ENCODE measurements at places on chromosomes 7 and 10.
A peak's percentile ranks its signal among the peaks of the same experiment; 100 is the strongest.

GRCh38 chr7:65975814-65976445, 6.1 kb downstream of the GUSB start:
- DNase-seq: no peak

- no peak for DNase-seq
These were observed 696.3 kb upstream of the C7orf33 start for GRCh38 chr7:147894271-147894670.

DNA sequence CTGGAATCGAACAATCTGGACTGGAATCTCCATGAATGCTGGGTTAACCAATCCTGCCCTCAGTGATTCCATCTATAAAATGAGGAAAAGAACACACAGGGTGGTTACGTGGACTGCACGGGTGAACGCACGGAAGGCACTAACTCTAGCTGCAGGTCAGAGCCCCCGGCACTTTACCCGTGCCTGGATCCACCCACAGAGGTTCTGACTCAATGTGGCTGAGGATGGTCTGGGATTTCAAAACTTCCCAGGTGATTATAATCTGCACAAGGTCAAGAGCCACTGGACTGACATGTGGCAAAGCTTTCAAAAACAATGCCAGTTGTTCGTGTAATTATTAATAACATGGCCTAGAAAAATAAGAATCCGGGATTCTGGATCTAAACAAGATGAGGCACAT, 29.2 kb downstream of the KIAA1549 start:
- no peak for DNase-seq

GRCh38 chr7:75567948-75568595, 76.0 kb downstream of the SPDYE5 start:
- DNase-seq: no peak

- no peak for DNase-seq
These were observed 32.4 kb downstream of the CHST15 start for GRCh38 chr10:124061030-124061429.

DNA sequence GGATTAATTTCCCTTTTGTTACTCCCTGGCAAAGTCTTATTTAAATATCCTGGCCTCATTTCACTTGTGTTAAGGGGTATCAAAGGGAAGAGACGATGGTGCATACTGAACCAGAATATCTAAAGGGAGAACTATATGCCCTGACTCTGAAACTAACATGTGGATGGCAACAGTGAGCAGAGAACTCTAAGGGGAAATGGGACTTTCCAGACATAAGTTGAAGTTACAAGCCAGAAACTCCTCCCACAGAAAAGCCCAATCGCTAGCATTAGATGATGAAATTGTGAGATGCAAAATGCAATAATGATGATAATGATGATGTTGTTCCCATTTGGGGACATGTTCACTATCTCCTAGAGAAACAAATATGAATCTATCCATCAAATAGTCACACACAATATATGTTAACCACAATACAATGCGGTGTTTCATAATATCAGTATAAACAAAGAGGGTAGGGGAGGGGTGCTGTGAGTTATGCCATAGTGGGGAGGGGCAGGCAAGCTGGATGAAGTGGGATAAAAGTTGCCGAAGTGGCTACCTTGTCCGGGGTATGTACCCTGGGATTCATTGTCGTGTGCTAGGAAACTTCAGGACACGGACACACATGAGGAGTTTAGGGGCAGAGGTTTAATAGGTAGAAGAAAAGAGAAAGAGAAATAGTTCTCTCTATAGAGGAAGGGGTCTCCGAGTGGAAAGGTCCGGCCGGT, 37.1 kb downstream of the TMEM229A start:
- no peak for DNase-seq

DNA sequence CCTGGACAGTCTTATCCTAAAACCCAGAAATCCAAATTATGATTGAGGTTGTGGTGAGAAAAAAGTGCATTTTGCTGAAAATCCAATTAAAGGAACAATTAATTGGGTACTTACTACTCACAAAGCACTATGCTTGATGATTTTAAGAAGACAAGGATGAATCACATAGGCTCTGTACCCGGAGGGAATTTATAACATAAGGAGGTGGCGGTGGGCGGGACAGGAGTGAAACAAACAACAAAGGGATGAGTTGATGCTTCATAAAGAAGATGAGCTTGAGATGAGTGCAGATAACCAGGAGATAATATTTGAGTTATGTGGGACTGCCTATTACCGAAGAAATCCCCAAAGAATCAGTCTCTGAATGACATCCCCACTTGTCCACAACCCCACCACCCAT, 171.1 kb upstream of the FZD8 start:
- DNase-seq: no peak

DNA sequence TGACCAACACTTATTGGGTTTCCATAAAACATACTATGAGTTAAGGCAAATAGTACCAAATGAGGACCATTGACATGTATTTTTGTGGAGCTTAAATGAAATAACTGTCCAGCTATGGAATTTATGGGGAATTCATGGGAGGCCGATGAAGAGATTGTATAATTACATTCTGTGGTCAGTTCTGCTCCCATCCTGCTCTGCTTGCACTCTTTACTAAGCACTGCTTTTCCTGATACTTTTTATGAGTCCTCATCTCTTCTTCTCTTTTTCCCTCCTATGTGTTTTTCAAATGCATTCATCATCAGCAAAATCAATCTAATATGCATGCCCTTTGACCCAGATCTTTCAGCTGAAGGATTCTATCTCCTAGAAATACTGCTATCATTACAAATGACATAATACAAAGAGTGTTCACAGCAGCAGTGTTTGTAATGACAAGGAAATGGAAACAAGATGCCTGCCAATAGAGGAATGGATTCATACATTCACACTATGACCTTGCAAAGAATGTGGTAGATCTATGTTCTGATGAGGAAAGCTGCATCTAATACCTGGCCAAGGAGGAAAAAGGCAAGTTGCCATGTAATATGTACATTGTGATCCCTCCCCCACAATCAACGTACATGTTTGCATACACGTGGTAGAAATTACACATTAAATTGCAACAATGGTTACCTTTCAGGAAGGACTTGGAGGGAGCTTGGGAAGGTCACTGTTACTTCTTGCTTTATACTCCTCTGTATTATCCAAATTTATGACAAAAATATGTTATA, 73.9 kb downstream of the PCGF5 start:
- no peak for DNase-seq

DNA sequence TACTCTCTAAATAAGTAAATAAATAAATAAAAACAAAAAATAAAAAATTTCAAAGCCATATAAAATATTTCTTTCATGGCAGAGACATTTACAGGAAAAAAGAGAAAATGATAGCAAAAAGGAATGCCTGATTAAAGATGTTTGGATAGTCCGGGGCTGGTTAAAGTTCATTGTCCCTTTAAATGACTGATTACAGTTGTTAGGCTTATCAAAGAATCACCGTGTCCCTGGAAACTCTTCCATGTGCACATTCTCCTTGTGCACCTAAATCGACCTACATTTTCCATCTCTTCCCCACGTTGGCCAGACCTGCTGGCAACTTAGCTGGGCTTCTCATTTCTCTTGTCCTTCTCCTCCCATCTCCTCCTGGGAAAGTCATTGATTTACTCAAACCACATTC, 69.1 kb downstream of the ABCB5 start:
- DNase-seq: no peak

GRCh38 chr7:128398016-128398840, 11.6 kb downstream of the IMPDH1 start:
- DNase-seq: no peak

- DNase-seq: no peak
These were observed 292.1 kb downstream of the BAMBI start for GRCh38 chr10:28969413-28969812.

DNA sequence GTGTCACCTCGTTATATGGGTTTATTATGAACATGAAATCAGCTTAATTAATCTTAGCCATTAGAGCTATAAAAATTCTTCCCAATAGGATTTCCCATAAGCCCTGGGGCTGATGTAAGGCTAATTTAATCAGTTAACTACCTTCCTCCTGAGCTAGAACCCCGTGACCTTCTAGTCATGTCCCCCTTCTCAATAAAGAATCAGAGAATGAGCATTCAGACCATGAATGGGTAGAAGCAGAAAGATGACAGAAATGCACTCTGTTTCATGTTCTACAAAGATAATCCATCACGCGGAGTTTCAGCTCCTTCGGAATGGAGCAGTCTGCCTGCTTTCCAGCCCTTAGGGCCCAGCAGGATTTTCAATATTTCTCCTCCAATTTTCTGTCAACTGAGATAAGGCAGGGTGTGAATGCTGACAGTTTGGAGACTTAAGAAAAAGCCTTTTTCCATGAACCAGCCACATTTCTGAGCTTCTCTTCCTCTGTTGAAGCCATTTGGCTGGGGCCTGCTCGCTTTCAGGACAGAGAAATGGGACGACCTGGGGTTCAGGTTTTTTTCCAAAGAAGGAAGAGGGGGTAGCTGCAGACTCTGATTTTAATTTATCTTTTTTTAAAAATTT, 211.0 kb downstream of the NEBL start:
- DNase-seq: no peak

- DNase-seq: no peak
These were observed 39.3 kb upstream of the RSU1 start for GRCh38 chr10:16856567-16856966.

DNA sequence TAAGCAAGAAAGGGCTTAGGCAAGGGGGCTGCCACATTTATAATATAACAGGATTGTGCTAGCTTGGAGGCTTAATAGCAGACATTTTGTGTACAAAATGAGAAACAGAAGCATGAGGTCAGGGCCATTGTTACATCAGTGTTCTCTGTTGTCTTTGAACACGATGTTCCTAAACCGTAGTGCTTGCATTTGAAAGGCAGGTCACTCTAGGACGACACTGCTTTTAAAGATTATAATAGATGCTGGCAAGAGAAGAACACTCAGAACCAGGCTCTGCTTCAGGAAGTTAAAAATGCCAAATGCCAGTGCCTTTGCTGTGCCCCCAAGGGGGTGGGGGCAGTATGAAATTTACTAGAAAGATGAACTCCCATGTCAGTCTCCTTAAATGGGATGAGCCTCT, 91.1 kb downstream of the SORCS3 start:
- no peak for DNase-seq

DNA sequence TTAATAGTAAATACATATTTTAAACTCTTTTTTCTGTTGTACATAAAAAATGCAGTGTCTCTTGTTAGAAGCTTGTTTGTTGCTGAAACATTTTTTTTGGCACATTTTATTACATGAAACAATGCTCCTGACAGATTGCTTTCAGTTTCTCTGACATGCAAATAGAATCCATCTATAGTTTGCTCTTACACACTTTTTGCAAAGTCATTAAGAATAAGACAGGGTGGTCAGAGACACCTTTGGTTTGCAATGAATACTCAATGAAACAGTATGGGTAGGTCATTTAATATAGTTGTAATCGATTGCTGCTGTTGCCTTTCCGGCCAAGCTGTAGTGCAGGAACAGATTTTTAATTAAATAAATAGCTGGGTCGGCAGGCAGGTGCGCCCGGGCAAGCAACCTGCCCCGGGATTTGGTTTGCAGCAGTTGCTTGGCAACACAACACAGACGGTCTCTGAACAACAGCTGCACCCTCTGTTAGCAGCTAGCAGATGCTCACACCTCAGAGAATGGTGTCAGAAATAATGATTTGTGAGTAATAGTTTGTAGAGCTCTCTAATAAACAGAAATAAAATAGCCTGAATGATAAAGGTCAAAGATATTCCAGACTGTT, 115.7 kb upstream of the CACNA2D1 start:
- peak; percentile 89 for DNase-seq

- DNase-seq: no peak
These were observed 3.8 kb upstream of the PKD2L1 start for GRCh38 chr10:100333661-100334440.

GRCh38 chr10:86188326-86188725, 178.3 kb downstream of the GRID1 start:
- no peak for DNase-seq

DNA sequence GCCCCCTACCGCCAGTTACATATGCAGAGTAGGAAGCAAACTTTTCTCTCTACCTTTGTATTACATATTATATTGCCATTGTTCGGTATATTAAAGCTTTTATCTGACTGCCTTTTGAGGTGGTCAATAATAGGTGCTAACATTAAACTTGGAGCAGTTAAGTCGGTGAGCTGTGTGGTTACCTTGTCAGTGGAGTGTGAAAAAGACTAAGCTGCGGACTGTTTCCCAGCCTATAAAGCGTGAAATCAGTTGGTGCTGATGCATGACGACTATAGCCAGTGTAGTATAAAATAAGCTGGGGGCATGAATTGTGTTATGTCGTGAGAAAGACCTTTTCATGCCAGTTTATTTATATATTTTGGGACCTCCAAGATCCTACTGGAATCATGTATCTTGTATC, 33.7 kb downstream of the R3HCC1L start:
- DNase-seq: no peak

- DNase-seq: no peak
These were observed 98.1 kb downstream of the PARD3 start for GRCh38 chr10:34716958-34717357.

GRCh38 chr7:105212212-105212611, 176.5 kb downstream of the SRPK2 start:
- DNase-seq: no peak

DNA sequence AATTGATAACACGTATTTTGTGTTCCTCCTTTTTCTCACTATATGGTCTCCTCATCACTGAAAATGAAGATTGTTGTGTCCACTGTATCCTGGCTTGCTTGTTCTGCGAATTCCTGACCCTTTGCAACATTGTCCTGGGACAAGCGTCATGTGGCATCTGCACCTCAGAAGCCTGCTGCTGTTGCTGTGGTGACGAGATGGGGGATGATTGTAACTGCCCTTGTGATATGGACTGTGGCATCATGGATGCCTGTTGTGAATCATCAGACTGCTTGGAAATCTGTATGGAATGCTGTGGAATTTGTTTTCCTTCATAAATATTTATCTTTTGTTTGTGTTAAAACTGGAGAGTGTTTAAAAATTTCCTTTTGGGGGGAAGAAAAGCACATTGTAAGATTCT, 93.7 kb downstream of the MDFIC start:
- no peak for DNase-seq

DNA sequence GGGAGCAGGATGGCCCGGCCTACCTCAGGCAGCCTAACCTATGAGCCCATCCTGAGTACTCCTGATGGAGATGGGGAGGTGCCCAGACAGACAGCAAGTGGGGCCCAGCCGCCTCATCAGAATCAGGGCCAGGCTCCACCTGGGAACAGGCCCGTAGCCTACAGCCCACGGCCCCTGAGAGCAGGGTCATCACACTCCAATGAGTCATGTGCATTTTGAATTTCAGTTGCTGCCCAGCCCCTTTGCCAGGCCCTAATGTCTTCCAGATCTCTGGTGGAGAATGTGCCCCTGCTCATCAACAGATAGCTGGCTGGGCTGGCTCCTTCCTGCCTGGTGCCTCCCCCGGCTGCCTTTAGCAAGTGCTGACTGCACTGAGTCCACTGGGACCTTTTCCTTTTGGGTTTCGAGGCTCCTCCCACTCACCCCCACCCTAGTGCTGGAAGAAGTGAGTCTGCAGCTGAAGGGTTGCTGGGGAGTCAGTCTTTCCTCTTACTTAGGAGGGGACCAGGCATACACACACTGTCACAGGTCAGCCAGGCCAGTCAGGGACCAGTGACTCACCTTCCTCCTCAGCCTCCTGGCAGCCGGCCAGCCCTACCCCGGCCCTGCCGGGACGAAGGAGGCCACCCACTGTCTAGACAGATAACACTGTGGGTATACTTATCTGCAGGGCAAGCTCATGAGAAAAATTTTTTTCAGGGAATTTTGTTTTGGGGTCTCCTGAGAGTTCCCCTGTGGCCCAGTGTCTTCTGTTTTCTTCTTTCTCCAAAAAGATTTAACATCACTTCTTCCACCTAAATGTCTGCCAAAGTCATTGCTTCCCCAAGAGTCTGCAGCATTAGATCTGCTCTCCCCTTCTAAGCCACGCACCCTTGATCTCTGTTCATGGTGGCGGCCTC, 9.1 kb upstream of the ASIC3 start:
- DNase-seq: no peak

All from NCI-H1930 (cell line).